ENCODE measurements at places on chromosomes 13 and 19. TPM values are rescaled to one million over a fixed set of nuclear protein-coding genes. Genes with fewer than 3 reads are reported as not detected.

GRCh38 chr19:13959962-13960862 is 7.9 kb downstream of the DCAF15 start:
- peak; percentile 60 for DNase-seq

GRCh38 chr13:112951674-112952371 is 17.2 kb upstream of the MCF2L start:
- no peak for DNase-seq

- DNase-seq: peak; percentile 6
Observed at GRCh38 chr19:35279374-35279773, 3.0 kb upstream of the HAMP start.

DNA sequence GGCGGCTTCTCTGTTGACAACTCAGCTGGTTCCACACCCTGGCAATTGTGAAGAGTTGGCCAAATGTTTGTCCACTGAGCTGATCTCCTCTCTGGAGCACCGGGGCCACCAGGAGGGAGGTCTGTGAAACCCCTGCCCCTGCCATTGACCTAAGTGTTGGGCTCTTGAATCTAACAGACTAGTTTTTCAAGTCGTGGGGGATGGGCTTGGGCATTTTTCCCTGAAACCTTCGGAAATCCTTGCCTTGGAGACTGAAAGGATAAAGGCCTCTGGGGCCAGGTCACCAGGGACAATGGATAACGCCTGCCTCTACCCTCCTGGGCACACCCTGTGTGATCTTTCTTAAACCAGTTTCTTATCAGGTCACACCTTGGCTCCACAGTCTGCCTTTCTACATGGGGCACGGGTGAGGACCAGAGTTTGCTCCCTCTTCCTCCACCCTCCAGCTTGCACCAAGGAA is 881 bp downstream of the GEMIN7 start:
- no peak for DNase-seq

DNA sequence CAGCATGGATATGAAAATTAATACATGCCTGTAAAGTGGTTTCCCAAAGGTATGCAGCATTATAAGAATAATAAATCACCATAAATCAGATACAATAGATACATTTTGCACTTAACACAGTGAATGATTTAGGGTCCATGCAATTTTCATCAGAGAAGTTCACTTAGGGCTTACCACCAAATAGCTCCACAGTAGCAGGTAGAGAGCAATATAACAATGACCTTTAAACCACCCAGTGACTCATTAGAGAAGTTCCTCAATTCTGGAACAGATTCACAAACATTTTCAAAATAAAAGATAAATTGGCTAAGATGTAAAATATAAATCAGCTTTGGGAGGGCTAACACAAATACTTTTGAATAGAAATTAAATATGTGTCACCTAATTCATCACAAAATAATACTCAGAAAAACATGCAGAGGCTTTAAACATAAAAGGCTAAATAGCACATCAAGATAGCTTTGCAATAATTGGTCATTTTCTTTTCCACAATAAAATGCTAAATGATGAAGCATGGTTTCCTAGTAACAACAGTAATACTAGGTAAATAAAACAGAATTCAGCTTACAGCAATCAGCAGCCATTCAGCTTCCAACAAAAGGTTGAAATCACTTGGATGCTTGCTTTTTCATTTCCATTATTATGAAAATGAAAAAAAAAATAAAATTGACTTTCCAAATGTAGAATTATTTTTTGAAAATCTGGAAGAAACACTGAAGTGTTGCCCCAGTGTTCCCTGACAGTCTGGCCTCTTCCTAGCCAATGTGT is 84.3 kb upstream of the NBEA start:
- no peak for DNase-seq

DNA sequence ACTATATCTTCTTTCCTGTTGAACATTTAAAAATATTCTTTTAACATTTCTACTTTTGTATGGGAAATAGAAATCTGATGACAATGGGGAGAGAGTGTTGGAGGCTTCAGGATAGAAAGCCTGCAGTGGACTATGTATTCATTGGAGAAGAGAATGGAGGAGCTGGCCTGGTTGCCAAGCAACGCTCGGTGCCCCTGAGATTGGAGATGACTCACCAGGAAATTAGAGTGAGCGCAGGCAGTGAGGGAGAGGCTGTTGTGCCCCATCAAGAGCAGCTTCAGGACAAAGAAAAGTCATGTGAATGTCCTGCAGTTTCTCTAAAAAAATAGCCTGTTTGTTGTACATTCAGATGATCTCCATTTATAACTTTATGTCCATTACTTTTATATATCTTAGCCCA is 48.7 kb upstream of the ZNF835 start:
- no peak for DNase-seq

The ZNF729 gene
- total RNA-seq: not detected

The RFXAP gene
- 2.2 TPM for total RNA-seq
